Esophagus muscularis mucosa (tissue), 4 donors: ENCODE measurements at places on chromosomes 2 and 18. TPM values are rescaled to one million over a fixed set of nuclear protein-coding genes. Genes with fewer than 3 reads are reported as not detected.

GRCh38 chr18:22166069-22166950 lies 3.1 kb upstream of the GATA6 start:
- no peak for DNase-seq

GRCh38 chr2:37733251-37733650 lies 61.8 kb upstream of the CDC42EP3 start:
- no peak for DNase-seq

DNA sequence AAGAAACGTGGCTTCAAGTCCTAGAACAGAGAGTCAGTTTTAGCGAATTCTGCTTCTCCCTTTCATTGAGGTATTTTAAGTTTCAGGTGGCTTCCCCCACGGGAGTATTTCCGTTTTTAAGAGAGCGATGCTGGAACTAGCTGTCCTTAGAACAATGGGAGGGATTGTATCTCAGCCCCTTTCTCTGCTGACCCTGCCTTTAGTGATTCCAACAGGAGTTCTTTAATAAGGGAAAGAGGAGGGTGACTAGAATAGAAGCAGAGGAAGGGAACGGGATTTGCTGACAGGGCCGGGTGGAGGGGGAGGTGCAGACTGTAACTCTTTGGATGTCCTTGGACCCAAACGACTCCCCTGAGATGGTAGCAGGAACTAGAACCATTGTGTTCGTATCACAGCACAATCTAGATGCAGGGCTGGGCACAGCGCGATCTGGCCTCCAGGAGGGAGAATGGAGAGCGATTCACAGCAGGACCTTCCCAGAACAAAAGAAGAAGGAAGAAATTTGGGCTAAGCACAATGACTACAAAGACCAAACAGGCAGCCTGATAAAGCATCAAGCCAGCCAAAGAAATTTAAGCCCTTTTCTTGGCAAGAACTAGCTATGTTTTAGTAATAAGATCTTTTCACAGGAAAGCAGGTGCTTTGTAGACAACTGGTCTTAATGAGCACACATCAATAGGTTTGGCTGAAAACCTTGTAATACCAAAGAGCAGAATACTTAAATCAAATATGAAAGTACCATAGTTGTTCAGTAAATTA lies 15.8 kb upstream of the RTTN start:
- DNase-seq: no peak

Gene ODC1
- 142 TPM for total RNA-seq

DNA sequence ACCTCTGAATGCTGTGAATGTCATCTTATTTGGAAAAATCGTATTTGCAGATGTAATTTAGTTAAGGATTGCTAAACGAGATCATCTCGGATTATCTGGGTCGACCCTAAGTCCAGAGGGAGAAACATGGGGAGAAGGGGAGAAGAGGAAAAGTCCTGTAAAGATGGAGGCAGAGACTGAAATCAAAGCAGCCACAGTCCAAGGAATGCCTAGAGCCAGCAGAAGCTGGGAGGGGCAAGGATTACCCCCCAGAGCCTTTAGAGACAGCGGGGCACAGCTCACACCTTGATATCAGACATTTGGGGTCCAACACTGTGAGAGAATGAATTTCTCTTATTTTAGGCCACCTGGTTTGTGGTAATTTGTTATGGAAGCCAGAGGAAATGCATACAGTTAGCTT lies 104.9 kb upstream of the YPEL5 start:
- peak; percentile 62 for DNase-seq

- peak; percentile 83 for DNase-seq
Measured at GRCh38 chr2:71962911-71963694, 184.6 kb downstream of the CYP26B1 start.
